ENCODE measurements at places on chromosomes 1 and 21.

GRCh38 chr21:44540741-44541288 is 820 bp upstream of the KRTAP10-1 start:
- no peak for DNase-seq

- peak; percentile 7 for DNase-seq
Observed at GRCh38 chr1:150507912-150508864, at the start of gene ECM1. TSS of gene ECM1 (plus strand) at chr1:150508109. CDS start at chr1:150508210, 101 bp downstream.

DNA sequence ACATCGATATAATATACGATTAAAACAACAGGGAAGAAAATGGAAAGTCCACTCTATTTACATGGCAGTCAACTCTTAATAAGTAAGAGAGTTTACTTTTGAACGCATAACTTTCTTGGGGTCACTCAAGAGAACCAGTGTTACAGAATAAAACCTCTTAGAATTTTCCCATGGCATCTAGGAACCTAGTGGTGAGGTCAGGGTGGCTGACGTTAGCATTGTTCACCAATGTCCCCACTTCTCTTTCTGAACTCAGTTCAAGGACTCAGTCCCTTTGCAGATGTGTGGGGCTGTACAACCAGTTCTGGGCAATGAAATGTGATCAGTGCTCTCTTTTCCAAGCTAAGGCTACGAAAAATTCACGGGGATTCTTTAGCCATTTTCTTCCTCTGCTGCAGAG is 2.6 kb upstream of the RNF2 start:
- no peak for DNase-seq

GRCh38 chr1:180926164-180926981 is 13.7 kb downstream of the KIAA1614 start:
- no peak for DNase-seq

DNA sequence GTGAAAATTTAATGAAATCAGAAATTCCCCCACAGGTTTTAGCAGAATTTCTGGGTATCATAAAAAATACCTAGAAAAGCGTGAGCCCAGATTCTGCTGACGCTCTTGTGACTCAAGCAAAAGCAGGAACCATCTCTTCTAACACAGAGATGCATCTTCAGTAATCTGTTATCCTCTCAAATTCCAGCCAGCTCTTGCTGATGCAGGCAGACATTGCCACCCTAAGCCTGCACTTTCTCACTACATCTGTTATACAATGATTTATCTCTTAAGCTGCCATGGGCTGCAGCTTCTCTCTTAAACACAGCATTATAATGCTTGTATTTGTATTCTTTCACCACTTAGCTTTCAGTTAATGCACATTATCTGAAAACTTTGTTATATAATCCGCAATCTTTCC is 113.0 kb upstream of the RGS1 start:
- DNase-seq, result no peak

- DNase-seq, result no peak
Observed at GRCh38 chr1:10643607-10644306, 152.7 kb downstream of the CASZ1 start.

DNA sequence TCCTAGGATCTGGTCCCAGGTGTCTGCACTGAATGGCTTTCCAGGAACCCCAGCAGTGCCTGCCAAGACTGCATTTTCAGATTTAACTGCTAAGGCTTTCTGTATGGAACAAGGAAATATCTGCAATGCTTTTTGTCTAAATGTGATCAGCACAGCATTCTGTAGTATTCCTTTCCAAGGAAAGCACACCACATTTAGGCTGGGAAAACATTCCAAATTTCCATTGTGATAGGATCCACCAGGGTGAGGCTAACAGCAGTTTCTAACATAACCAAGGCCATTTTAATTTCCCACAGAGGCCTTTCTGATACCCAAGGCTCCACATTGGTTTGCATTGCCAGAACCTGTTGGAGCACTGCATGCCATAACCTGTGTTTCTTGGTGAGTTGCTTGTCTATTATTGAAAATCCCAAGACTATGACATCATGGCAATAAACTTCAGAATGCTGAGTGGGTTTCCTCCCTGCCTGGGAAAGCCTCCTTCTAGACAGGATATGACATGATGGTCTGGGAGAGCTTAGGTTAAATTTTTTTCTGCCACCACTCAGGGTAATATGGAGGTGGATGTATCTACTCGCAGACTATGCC is 23.3 kb upstream of the PTGFRN start:
- DNase-seq, result no peak

DNA sequence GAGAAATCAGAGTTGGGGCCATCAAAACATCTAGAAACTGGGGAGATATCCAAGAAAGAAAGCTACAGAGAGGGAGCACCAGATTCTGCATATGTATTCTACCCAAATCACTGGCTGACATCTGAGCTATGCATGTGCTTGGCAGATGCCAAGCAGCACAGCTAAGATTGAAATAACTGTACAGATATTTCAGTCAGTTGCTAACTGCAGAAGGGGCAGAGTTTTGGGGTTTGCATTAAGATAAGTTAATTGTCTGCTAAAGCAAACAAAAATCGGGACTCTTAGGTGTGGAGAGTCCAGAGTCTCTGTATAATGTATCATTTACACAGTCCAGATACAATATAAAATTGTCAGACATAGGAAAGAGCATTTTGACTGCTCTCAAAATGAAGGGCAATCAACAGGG is 437.1 kb downstream of the PTBP2 start:
- no peak for DNase-seq

DNA sequence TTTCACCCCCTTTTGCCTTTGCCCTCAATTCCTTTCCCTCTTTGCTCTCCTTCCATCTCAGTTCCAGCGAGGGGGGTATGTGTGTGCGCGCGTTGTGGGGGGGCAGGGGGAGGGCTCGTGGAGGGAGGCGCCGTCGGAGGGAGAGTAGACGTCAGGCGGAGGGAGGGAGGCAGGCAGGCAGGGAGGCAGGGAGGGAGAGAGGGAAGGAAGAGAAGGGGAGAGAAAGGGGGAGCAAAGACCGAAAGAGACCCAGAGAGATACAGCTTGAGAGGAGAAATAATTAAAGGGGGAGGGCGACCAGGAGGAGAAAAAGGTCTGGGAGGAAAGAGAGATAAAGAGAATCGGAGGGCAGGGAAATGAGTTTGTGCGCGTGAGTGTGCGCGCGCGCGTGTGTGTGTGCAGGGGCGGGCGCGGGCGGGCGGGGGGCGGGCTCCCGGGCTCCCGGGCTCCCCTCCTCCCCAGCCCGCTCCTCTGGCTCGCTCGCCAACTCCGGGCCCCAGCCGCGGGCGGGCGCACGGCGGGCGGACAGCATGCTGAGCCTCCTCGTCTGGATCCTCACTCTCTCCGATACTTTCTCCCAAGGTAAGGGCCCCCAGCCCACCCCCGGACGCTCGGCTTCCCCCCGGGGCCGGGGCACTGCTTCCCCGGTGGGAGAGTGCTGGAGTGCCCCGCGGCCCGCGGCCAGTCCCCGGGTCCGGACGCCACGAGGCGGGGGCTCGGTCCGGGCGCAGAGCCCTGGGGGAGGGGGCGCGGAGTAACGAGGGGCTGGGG is at the start of gene KIRREL1:
Gene KIRREL1 (plus strand): TSS at position 499 of the 771 bp plus-strand sequence. CDS start 32 bp downstream, at position 531.
- no peak for DNase-seq

GRCh38 chr1:21914880-21915640 is 22.1 kb downstream of the HSPG2 start:
- no peak for DNase-seq

GRCh38 chr1:28516518-28516956 is 10.7 kb downstream of the RCC1 start:
- no peak for DNase-seq

GRCh38 chr1:154176337-154176736 is 15.6 kb downstream of the TPM3 start:
- no peak for DNase-seq

DNA sequence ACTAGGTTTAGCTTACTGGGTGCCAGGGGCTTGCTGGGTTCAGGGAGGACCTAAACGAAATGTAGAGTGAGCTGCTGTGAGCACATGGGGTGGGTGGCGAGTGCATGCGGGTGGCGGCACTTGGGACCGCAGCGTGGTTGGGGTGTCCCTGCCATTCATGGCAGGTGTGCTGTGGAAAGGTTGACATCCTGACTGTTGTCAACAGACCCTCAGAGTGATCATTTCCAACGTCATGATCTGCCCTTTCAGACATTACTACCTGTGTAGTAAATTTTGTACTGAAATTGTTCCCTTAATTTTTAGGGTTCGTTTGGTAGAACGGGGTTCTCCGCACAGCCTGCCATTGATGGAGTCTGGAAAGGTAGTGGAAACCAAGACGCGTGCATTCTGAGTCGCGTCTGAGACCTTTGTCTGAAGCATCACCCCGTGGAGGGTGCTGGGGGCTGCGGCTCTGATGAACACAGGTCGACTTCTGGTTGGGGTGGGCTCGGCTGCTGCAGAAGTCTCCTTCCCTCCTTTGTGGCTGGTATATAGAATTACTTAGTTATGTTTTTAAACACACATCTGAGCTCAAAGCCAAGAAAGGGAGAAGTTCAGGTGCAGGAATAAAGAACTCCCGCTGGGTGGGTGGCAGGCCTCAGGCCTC is 43.3 kb downstream of the S100B start:
- DNase-seq, result no peak

DNA sequence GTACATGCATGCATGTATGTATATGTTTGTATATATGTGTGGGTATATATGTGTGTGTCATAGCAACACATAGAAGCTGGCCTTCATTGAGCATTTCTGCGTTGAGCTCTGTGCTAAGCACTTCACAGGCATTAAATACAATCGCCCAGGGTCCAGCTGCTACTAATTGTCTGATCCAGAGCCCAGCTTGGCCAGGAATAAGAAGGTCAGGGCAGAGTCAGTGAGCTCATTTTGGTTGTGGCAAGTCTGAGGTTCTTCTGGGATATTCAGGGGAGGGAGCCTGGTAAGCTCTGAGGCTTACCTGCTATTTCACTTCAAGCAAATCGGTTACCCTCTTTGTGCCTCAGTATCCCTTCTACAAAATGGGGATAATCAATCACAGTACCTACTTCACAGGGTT is 59.6 kb downstream of the FOXO6 start:
- DNase-seq, result no peak

DNA sequence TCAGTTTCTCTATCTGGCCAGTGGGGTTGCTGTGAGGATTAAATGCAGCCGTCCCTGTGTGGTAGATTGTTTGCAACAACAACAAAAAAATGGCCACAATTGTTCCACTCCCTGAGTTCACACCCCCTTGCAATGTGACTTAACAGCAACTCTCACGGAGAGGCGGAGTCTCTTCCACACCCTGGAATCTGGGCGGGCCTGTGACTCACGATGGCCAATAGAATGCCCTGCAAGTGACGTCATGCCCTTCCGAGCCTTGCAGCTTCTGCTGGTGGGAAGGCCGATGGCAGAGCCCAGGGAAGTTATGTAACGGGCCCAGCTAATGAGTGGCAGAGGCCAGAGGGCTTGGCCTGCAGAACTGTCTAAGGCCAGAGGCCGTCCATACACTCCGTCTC is 87.9 kb downstream of the RIPK4 start:
- peak; percentile 85 for DNase-seq

DNA sequence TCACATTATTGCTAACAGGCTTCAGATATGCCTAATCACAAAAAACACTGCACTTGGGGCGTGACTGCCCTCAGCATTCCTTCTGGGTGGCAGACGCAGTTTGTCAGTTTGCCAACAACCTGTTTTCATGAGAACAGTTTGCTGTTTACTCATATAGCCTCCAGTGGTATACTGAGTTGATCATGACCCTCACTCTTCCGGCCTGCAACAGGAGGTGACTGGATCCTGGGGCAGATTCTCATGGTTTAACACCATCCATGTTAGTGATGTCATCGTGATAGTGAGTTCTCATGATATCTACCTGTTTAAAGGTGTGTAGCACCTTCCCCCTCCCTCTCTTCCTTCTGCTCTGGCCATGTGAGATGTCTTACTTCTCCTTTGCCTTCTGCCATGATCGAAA is 555.2 kb downstream of the PLPP3 start:
- DNase-seq, result no peak

DNA sequence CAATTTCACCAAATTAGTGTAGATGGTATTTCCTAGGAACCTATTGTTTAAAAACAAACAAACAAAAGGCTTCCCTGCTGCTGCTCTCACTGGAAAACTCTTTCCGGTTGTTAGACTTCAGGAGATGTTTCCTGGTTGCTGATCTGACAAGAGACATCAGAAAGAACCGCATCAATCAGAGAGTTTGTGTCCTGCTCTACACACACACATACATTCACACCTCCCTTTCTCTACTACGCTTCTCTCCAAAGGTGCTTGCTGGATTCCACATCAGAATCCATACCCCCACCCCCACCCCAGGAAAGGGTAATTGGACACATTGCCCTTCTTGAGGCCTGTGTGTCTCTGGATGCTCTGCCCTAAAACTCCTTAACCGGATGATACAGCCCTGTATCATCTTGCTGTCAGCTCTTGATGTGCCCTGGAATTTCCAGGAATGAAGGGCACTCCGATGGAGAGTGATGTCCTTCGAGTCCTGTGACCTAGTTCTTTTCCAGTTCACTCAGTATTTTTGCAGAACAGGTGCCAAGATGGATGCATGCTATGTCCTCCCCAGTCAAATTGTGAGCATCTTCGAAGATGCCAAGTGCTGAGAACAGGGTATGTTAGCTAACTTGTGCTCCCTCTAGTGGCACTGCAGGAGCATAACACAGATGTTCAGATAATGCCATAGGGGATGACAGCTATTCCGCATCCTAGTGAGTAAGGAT is 113.7 kb upstream of the SLC35F3 start:
- peak; percentile 1 for DNase-seq

DNA sequence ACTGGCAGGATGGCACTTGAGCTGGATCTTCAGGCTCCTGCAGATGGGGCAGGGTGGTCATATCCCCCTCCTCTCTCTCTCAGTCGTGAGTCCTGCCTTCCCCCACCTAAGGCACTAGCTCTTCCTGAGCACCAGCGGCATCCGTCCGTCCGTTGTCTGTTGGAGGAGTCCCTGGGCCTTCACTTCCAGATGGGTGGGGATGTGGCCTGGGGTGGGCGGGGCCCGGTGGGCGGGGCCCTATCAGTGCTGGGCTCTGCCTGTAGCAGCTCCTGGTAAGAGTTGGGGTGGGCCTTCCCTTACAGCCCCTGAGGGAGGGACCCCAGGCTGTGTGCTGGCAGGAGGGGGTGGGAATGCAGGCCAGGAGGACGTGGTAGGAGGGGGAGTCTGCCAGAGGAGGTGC is 10.3 kb downstream of the LDLRAD2 start:
- DNase-seq, result no peak

GRCh38 chr1:161335796-161336195 is 21.6 kb downstream of the SDHC start:
- no peak for DNase-seq

DNA sequence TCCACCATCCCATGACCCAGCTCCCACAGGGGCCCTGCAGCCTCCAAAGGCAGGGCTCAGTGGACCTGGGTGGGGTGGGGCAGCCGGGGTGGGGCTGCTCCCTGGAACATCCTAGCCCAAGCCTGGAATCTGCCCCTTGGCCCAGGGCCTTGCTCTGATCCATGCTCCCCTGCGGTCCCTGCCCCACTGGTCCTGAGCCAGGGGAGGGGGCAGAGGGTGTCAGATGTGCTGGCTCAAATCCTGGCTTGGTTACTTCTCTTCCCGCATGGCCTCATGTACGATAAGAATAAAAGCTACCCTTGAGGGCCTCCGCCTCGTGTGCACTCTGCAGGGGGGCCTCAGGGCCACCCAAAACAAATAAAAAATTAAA is 819 bp downstream of the SLC25A34 start:
- no peak for DNase-seq

GRCh38 chr1:16076865-16077238 is 3.4 kb upstream of the FAM131C start:
- DNase-seq, result no peak

GRCh38 chr1:207051191-207051943 is at the start of gene YOD1:
TSS of gene YOD1 (minus strand) at chr1:207051208. CDS start at chr1:207051030, 178 bp downstream.
- no peak for DNase-seq

Data from CD4-positive, alpha-beta T cell treated with Interferon gamma for 1 hour (primary cell).